Left kidney (tissue), 8 donors: ENCODE measurements at places on chromosomes 4 and X. TPM values are rescaled to one million over a fixed set of nuclear protein-coding genes. Genes with fewer than 3 reads are reported as not detected.

Gene PALLD
- polyA plus RNA-seq: 203 TPM

Gene POU3F4
- 7.8 TPM for polyA plus RNA-seq

Gene GYG2
- 17.7 TPM for polyA plus RNA-seq

Gene GPC4
- polyA plus RNA-seq: 20.3 TPM

Gene FREM3
- 0.13 TPM for polyA plus RNA-seq
